ENCODE measurements at places on chromosomes 16 and 17.

DNA sequence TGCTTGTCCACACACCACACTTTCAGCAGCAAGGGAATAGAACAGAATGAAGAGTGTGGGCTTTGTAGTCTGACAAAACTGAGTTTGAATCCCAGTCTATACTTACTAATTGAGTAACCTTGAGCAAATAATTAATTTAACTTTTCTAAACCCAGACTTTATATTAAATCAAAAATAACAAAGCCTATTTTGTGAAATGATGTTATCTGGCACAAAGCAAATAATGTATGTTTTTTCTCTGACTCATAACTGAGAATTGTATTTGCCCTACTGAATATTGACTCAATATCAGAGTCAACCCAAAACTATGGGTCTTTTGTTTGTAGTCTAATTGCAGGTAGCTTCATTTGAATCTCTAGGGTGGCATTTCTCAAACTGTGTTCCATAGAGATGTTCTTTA is 77.9 kb upstream of the TANC2 start:
- no peak for DNase-seq

- DNase-seq = no peak
Measured at GRCh38 chr17:57401556-57402488, 145.5 kb downstream of the MSI2 start.

DNA sequence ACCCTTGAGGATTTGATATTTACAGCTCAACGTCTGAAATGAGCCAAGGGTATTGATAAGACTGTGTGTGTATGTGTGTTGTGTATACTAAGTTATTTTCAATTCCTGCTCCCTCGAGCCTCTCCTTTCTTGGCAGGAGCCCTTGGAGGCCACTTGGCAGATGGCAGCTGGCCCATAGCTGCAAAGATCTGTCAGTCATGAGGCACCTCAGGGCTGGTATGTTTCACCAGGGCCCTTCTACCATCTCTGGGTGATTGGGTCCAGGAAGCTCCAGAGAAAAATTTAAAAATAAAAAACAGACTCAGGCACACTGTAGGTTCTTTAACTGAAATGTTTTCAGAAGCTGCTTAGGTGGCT is 355.7 kb downstream of the HAPSTR1 start:
- no peak for DNase-seq

GRCh38 chr16:21950782-21951521 is 2.2 kb upstream of the UQCRC2 start:
- DNase-seq = peak; percentile 45

DNA sequence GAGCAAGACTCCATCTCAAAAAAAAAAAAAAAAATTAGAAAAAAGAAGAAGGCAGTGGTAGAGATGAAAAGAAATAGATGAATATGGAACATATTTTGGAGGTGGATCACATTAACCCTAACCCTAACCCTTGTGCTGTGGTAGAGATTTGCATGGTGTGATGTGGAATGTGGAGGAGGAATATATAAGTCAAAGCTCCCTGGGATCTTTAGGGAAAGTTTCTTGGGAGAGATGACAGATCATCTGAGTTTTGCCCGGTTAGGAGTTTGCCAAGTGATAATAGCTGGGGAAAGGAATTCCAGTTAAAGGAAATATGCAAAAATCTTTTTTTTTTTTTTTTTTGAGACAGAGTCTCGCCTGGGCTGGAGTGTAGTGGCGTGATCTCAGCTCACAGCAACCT is 13.0 kb upstream of the BLMH start:
- no peak for DNase-seq

DNA sequence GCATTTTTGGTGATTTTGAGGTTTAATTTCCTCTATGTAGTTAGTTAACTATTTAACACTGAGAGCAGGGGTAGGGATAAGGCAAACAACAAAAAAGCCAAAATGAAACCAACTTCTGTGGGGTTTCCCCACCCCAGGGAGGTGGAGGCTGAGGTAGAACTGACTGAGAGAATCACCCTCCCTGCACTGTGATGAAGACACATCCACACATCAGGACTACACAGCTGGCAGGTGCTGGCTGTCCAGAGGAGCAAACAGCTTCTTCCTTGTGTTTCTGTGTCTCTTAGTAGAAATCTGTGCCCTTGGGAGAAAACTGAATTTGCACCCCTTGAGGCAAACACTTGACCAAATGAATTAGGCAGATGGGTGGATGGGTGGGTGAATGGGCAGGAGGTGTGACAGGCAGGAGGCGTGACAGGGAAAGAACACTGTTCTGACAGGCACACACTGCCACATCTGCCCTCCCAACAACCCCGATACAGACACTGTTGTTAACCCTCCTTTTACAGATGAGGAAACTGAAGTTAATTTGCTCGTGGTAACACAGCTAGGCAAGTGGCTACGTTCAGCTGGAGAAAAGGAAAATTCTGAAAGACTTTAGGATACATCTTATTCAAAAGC is 62.9 kb upstream of the AMZ2 start:
- DNase-seq = peak; percentile 83
